Cortex of kidney (tissue), 1 donor: ENCODE measurements at places on chromosomes 13 and 19.

- no peak for DNase-seq
Measured at GRCh38 chr13:98504371-98504963, 72.4 kb downstream of the STK24 start.

GRCh38 chr13:75135325-75135825, 346.6 kb downstream of the TBC1D4 start:
- DNase-seq: no peak

- no peak for DNase-seq
Measured at GRCh38 chr19:41957838-41958366, 1.2 kb downstream of the RABAC1 start.

GRCh38 chr19:18931316-18932162, 9.5 kb downstream of the HOMER3 start:
- no peak for DNase-seq

GRCh38 chr13:101673360-101674105, 221.1 kb downstream of the ITGBL1 start:
- DNase-seq: no peak

DNA sequence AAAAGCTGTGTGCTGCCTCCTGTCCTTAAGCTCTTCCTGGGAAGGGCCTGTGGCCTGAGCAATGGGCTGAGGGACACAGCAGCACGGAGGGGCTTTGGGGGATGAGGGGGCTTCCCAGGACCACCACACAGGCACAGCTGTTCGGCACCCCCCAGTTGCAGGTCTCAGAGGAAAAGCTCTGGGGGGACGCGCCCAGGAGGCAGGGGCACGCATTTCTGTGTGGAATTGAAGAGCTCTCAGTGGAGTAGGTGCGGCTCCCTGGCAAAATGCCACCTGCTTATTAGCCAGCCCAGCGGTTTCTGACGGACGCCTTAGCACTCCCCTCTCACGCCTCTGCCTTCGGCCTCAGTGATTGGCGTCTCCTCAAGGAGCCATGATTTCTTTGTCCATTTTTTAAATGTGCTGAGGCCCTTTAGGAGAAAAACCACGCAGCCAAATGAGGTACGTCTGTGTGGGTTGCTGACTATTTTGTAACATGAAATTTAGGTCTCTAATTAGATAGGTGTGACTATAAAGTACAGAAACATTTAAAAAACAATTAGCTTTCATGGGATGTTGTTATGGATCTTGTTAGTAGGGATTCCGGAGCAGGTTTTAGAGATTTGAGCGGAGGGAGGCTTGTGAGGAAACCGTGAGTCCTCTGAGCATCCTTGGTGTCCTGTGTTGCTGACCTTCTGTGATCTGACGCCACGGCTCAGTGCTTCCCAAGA, 4.0 kb downstream of the MCF2L start:
- DNase-seq: no peak

GRCh38 chr19:42248270-42249148, 6.1 kb upstream of the GSK3A start:
- no peak for DNase-seq

GRCh38 chr19:9381361-9381785, 18.6 kb downstream of the ZNF177 start:
- DNase-seq: no peak

GRCh38 chr13:70905035-70905434, 796.8 kb upstream of the KLHL1 start:
- DNase-seq: no peak

- no peak for DNase-seq
Measured at GRCh38 chr19:56107626-56108351, 13.3 kb downstream of the ZNF787 start.

- no peak for DNase-seq
Measured at GRCh38 chr19:30349131-30349730, 23.0 kb upstream of the ZNF536 start.

DNA sequence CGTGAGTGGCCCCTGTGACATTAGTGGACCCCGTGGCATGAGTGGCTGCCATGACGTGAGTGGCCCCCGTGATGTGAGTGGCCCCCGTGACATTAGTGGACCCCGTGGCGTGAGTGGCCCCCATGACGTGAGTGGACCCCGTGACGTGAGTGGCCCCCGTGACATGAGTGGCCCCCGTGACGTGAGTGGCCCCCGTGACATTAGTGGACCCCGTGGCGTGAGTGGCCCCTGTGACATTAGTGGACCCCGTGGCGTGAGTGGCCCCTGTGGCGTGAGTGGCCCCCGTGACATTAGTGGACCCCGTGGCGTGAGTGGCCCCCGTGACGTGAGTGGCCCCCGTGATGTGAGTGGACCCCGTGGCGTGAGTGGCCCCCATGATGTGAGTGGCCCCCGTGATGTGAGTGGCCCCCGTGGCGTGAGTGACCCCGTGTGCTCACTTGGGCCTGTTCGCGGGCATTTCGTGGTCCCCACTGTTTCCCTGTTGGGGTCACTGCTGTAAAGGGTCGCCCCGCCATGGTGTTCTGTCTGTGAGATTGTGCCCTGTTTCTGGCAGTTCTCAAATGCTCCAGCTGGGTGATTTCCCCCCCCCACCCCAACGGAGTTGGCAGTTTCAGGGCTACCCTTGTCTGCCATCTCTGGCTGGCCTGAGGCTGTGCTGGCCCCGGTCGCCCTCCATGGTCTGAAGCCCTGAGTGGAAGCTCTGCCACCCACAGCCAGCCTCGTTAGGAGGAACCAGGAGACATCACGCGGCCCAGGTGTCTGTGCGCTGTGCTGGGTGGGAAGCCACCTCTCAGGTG, 64.2 kb downstream of the MCF2L start:
- no peak for DNase-seq

- no peak for DNase-seq
Measured at GRCh38 chr13:99028890-99029289, 51.0 kb upstream of the DOCK9 start.

DNA sequence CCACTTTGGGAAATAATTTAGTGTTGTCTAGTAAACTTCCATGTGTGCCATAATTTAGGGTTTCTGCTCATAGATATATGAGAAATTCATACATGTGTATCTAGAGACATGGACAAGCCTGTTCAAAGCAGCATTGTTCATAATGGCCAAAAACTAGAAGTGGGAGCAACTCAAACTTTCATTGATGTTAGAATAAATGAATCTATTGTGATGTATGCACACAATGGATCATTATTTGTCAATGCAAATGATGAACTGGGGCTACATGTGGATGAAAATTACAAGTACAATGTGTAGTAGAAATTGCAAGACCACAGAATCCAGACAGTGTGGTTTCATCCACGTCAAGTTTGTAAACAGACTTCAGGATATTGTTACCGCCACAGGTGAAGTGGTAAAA, 284.7 kb downstream of the SLC7A1 start:
- no peak for DNase-seq

DNA sequence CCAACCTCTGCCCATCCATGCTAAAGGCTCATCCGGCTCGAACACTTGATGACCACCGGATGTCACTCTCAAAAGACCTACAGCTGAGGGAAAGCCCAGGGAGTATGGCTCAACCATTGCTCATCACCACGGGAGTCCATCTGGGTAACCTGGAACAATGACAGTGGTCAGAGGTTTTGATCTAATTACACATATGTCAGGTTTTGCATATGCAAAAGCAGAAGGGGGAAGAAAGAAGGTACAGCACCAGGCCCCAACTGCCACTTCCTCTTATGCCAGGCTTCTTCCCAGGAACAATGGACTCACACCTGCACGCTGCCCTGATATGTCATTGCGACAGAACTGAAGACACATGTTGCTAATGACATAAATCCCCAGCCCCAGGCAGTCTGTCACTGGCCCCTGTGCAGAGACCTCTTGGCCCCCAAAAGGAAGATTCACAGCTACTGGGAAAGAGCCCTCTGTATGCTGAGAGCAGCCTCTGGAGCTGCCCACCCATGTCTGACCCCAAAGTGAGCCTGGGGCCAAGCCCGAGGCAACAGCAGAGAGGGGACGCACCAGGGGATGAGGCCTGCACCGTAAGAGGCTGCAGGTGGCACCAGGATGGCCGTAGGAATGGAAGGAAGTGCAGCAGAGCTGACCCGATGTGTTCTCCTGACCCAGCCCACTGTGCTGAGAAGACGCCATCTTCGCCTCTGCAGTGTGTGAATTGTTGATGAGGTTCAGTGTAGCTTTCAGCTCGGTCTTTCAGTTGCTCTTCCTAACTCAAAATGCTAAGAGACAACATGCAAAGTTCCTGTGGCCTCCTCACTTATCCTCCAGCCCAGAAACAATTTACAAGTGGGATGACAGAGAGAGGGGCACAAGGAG, 26.3 kb downstream of the EPS15L1 start:
- DNase-seq: no peak

- DNase-seq: no peak
Measured at GRCh38 chr19:46009530-46010510, 13.0 kb downstream of the PGLYRP1 start.

GRCh38 chr13:98175043-98175442, 2.0 kb downstream of the RNF113B start:
- DNase-seq: no peak

- no peak for DNase-seq
Measured at GRCh38 chr19:19361075-19361594, 40.5 kb downstream of the MAU2 start.

GRCh38 chr19:10800488-10800887, 35.5 kb downstream of the TMED1 start:
- DNase-seq: no peak

DNA sequence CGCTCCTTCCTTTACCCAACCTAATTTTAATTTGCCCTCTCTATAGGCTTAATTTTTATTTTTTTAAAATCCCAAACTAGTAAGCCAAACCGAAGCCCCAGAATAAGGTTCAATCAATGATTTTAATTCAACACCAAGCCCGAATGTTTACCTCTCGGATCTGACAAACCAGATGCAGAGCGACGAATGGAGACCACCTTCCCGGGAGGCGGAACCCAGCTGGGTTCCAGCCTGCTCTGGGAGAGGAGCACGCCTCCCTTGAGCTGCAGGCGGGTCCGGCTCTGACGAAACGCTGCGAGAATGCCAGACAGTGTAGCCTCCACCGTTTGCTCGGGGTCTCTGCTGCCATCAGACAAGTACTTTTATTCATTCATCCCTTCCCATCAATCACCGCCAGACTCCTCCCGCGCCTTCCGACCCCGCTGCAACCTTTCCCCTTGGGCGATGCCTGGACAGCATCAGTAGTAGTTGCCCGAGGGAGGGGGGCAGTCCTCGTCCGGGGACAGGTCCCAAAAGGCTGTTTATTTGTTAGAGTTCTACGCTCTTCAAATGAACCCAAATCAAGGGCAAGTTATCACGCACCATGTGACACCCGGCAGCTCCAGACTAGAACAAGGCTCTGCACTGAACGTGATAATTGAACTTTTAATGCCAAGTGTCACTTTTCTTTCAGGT, 752 bp upstream of the EDNRB start:
- no peak for DNase-seq

DNA sequence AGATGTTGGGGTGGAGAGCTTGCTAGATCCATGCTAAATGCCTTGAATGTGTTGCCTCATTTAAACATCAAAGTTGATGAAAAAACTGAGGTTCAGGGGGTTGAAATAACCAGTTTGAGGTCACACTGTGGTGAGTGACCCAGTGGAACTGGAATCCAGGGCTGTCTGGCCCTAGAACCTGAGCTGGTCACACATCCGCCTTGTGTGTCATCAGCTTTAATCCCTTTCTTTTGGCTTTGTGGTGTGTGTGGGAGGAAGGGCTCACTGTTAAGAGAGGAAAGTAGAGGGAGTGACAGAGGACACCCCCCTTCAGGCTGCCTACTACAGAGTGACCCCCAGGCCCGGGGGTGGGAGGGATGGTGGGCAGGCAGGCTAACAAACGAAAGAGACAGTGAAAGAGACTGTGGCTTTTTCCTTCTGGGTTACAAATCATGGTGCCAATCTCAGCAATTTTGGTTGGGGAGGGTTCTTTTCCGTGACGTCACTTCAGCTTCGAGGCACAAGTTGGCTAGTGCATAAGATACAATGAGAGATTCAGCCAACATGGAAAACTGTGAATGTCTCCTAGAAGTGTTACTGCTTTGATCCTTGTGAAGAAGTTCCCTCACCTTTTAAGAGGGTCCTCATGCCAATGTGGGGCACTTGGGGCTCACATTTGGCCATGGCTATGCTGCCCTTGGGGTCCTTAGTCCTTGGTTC, 164.9 kb downstream of the DLEU7 start:
- DNase-seq: no peak

DNA sequence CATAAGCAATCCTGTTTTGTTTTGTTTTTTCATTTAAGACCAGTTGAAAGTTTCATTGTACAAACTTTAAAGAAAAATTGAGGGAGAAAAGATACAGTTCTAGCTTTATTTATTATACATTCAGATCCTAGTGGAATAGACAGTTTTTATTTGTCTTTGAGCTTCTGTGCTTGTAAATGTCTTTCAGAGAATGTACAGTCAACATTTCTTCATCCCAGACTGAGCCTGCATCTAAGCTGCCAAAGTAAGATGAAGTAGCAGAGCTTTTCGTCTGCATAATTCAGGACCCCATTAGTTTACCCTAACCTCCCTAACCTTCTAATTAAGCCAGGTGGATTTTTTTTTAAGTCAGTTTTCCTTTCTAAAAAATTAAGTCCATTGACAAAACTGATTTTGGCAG, 516.7 kb upstream of the HTR2A start:
- DNase-seq: no peak

GRCh38 chr13:98761126-98761985, 8.9 kb upstream of the SLC15A1 start:
- DNase-seq: no peak

DNA sequence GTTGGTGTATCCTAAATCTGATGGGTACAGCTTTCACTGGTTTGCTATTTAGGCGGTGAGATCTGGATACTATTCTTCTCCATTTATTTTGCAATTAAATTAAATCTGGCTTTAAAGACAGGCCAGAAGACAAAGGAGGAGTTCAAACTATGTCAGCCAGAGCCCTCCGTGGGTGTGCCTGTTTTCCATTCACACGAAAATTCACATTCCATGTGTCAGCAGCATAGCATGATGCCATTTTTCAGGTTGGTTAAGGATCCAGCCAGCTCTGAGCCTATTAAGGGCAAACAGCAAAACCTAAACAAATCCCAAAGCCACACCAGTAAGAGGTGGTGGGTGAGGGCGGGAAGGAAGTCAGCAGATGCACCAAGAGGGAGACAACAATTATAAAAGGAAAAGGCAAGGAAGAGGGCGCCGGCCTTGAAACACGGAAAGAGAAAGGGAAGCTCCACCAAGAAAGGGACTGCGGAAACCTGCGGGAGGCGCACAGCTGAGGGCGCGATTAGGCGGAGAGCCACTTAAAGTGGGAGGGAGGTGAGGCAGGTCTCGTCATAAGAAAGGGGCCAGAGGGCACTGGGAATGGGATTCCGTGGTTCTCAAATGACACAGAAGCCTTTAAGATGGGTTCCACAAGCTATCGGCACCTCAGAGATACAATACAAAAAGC, 43.0 kb downstream of the CARS2 start:
- no peak for DNase-seq

- DNase-seq: no peak
Measured at GRCh38 chr19:45275370-45275971, 24.4 kb downstream of the MARK4 start.

- no peak for DNase-seq
Measured at GRCh38 chr19:5070930-5071329, 102.0 kb downstream of the KDM4B start.
